ENCODE measurements at places on chromosomes 7 and 10. TPM values are rescaled to one million over a fixed set of nuclear protein-coding genes. Genes with fewer than 3 reads are reported as not detected.

GRCh38 chr10:3852147-3852904 lies 67.3 kb upstream of the KLF6 start:
- DNase-seq: peak; percentile 100

- no peak for DNase-seq
Observed at GRCh38 chr7:8514781-8515519, 81.5 kb downstream of the NXPH1 start.

DNA sequence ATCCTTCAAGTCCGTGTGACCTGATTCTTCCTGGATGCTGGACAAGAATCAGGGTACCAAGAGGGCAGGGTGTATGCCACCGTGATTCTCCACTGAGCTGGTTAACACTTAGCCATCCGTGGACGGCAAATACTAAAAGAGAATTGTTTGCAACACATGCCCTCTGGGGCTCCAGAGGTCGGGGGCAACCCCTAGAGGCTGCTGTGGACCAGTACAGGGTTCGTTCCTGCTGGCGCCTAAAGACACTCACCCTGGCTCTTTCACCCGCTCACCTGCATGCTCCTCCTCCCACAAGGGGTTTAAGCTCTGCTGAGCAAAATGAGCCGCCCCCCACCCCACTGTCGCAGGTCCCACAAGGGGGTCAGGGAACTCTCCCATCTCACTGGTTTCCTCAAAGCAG lies 148.7 kb upstream of the ITGB1 start:
- no peak for DNase-seq

GRCh38 chr7:73520673-73521635 lies 1.1 kb downstream of the BAZ1B start:
- no peak for DNase-seq

DNA sequence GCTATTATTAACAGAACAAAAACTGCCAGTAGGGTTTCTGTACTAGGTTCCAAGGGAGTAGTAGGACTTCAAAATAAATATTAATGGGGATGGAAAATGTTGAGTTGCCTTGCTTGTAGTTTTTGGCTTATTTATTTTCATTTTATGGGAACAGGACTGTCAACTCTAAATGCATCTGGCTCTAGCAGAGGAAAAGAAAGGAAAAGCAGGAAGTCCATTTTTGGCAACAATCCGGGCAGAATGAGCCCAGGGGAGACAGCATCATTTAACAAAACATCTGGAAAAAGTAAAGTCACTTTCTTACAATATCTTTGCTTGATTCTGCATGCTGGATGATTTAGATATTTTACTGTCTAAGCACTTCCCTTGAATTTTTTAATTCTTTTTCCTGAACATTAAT lies 69.4 kb downstream of the NOC3L start:
- DNase-seq: no peak

DNA sequence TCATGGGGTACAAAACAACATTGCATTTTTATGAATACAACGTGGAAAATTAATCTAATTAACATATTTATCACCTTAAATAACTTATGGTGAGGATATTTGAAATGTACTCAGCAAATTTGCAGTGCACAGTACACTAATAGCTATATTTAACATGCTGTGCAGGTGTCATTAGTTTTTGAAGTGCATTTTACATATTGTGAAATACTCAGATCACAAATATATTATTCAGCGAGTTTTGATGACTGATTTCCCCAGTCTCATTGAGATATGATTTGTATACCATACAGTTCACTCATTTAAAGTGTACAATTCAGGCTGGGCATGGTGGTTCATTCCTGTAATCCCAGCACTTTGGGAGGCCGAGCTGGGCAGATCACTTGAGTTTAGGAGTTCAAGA lies 59.5 kb downstream of the TET1 start:
- DNase-seq: no peak

DNA sequence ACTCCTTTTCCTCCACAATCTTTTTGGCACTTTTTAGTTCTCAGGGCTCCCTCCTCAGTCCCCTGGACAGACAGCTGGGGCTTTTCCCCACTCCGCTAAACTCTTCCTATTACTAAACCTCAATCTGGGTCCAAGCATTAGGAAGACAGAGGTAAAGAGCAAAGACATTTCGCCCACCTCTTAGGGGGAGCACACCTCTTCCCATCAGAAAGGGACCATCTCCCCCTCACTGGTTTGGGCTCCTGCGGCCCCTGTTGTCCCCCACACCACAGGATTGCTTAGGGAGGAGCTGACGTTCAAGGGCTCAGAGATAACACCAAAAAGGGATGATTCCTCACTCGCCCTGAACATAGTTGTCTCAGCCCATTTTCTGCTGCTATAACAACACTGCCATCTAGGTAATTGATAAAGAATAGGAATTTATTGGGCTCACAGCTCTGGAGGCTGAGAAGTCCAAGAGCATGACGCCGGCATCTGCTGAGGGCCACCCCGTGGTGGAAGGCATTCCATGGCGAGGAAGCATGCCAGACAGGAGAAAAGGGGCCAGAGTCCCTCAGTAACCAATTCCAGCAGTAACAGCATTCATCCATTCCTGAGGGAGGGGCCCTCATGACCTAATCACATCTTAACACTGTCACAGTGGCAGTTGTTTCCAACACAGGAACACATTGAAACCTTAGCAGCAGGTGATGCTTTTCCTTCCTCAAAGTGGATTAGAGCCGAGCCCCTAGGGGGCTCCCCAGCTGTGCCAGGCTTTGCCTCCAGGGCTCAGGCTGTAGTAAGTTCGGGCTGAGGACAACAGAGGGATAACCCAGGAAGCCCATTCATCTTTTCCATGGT lies 209.6 kb downstream of the EBF3 start:
- DNase-seq: no peak

- DNase-seq: no peak
Observed at GRCh38 chr10:115065801-115066200, 27.4 kb upstream of the ATRNL1 start.

GRCh38 chr10:113995201-113995600 lies 48.5 kb upstream of the ADRB1 start:
- peak; percentile 54 for DNase-seq

- no peak for DNase-seq
Observed at GRCh38 chr7:106281585-106282318, 3.0 kb downstream of the NAMPT start.

Gene MBL2
- total RNA-seq: not detected

Gene TBATA
- not detected for total RNA-seq

Data from renal cortical epithelial cell (primary cell).